ENCODE measurements at places on chromosomes 1 and 21.
A peak's percentile ranks its signal among the peaks of the same experiment; 100 is the strongest.

DNA sequence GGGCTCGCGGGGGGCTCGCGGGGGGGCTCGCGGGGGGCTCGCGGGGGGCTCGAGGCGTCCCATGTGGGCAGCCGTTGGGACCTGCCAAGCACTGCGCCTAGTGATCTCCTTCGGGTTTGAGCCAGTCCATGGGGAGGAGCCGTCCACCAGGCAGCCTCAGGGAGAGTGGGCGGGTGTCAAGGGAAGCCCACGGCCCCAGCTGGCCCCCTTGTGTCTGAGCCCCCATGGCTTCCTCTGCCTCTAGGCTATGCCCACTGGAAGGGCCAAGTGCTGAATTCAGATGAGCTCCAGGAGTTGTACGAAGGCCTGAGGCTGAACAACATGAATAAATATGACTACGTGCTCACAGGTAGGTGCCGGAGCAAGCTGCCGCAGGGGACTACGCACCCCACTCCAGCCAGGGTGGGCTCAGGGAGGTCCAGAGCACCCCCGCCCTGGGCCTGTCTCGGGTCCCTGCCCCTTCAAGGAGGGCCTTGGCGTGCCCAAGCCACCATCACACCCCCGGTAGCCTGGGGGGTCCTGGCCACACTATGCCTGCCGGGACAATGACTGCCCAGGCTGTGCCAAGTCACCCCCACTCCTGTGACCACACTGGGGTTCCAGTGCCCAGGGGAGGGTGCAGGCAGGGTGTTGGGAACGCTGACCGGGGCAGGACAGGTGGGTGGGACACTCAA lies 22.6 kb downstream of the PDXK start:
- DNase-seq, result no peak

DNA sequence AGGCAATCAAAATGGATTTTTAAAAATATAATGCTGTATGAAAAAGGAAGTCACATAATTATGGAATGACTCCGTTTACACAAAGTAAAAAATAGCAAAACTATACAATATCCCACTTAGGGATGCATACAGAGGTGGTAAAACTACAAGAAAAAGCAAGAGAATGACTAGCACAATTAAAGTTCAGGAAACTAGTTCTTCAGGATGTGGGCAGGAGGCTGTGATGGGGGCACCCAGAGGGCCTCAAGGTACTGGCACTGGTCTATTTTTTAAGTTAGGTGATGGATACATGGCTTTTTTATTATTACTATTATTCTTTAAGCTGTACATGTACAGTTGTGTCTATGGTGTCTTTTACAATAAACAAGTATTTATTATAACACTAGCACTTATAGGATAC lies 1.4 kb upstream of the ZC3H12A start:
- DNase-seq, result no peak

- DNase-seq, result peak; percentile 84
Measured at GRCh38 chr1:116504308-116505156, 66.3 kb downstream of the CD58 start.

DNA sequence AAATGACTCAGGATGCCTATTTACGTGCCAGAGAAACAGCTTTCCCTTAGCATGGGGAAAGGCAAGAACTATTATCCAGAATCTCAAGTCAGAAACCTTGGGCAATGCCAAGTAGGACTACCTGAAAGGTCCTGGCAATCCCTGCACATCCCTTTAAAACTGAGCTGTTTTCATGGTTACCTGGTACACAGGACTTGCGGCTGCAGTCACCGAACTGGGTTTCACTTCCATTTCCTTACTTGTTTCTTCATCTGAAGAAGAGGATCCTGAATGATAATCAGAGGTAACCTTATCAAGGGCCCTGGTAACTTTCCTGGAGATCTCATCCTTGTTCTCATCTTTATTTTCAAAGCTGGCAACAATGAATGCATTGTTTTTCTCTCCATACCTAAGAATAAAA lies 14.3 kb downstream of the BTG3 start:
- DNase-seq, result no peak

DNA sequence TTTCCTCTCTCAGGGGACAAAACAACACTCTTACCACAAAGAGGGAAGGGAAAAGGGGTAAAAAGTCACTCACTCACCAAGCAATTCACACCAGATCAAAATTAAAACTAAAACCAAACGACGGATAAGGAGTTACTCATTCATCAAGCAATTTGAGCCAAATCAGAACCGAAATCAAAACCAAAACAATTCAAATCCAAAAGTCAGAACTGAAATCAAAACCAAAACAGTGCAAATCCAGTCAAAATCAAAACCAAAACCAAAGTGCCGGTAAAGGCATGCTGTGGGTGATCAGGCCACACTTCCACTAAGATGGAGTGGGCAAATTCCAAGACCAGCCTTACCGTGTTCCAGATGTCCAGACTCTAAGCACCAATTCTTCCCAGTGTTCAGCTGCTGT lies 717.9 kb downstream of the AMY1C start:
- DNase-seq, result no peak

DNA sequence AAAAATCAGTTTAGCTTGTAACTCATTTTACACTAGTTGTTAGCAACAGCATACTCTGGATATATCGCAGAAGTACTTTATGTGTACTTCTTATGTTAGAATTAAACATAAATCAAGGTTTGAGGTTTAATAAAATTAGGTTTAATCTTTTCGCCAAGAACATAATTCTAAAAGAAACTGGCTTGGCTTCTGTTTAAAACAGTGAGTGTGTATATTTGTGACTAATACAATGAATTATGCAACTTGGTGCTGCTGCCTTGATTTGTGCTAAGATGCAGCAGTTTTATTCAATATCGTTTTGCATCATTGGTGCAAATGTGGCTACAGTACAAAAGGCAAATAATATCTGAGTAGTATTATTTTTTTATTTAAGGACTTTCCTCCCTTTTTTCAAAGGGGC lies 44.8 kb downstream of the USP25 start:
- peak; percentile 69 for DNase-seq

DNA sequence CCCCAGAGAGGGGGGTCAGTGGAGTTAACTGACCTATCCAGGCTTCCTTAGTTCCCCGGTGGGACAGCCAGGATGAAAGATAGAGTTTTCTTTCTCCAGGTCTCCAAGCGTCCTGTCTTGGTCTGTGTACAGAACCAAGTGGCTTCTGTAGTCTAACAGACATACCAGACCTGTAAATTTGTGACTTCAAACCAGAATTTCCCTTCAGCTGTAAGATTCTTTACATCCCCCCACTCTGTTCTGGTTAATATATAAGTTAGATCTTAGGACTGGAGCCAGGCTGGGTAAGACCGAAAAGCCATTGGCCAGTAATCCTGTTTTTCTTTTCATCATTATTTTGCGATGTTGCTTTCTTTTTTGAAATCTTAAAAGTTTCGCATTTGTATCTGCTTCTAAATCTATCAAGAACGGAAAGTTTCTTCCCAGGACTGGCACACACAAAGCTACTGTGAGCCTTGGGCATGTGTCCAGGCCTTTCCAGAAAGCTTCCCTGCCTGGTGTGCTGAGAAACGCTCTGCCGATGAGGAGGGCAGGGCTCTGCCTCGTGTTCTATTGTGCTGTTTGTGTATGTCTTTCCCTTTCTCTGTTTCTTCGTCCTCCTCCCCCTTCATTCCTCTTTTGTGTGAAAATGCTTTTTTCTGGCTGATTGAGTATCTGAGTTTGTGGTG lies 72.3 kb downstream of the RGL1 start:
- peak; percentile 57 for DNase-seq

DNA sequence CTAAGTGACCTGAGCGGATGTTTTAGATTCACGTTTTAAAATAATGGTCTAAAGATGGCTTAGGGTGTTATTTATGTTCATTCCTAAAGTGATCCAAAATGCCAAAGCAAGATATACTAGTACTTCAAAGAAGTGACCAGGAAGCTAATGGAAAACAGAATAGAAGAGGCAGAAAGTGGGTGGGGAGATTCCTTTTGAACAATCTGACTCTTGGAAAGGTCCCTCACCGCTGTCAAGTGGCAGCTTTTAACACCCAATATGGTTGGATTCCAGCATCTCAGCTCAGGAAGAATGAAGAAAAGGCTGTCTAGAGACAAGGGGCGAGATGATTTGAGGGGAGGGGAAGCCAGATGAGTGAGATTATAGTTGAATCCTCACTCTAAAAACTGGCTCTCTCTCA lies 90.3 kb downstream of the SCMH1 start:
- DNase-seq, result peak; percentile 23

- no peak for DNase-seq
Measured at GRCh38 chr1:22075718-22076117, 23.2 kb downstream of the CDC42 start.

DNA sequence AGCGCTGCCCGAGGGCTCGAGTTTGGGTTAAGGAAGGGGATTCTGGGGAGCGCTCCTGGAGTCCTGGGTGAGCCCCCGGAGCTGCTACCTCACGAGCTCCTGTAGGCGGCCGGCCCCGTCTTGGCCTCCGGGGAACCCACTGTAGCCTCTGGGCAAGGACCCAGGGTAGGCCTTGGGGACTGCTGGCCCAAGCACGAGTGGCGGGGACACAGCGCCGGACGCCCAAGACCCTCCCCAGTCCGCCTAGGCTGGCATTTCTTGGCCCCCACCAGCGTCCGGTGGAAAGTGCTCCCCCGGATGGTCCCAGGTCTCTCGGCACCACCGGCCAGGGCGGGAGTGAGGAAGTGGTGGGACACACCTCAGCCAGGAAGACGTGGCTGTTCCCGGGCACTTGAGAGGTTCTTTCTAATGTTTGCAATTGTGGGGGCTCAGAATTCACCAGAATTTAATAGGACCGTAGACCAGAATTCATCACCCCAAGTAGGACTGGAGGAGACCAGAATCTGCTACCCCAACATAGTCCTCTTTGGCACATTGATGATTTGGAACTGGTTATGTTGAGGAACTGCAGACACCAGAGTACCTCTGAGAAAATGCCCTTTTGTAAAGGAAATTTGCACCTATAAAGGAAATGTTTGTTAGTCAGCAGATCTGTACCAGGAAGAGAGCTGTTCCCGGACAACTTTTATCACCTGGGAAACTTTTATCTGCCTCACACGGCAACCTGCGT lies 622 bp upstream of the TMPRSS2 start:
- no peak for DNase-seq

DNA sequence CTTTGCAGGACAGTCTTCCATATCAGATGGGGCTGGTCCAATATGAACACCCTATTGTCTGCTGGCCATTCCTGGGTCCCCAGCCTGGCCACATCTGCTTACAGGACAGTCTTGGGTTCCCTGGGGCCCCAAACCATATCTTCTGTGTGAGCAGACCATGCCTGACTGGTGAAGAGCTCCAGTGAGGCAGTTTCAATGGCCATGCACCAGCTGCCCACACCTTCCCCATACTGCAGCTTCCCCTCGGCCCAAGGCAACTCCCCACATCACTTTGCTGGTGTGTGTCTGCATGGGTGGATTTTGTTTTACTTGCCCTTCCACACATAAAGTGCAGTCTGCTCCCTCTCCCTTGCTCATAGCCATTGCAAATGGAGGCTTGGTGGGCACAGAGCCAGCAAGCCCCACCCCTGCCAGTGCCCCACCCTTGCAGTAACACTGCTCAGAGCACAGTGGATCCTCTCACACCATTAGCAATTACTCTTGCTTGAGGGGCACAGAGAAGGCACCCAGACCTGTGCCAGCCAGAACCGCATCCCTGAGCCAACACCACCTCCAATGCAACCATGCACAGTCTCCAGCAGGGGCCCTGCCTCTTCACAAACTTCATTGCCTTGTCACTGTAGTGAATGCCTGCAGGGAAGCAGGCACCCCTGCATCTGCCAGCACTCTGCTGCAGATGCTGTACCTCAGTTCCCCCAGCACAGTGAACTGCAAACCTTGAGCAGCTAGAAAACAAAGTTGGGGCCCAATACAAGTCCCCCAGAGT lies 474.5 kb upstream of the BEND5 start:
- no peak for DNase-seq

DNA sequence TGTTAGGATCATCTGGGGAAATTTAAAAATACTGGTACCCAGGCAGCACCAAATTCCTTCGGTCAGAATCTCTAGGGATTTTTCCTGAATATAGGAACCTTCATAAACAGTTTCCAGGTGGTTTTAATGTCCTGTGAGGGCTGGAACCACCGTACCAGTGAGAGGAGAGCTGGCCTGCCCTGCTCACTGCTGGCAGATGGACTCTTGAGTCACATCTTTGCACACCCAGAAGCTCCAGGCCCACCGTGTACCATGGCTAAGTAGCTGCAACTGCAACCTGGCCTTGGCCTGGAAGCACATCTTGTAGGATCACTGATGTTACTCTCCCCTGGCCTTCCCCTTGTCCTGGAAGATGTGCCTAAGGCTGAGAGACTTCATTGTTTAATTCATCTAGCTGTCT lies 181.5 kb downstream of the DISC1 start:
- no peak for DNase-seq

DNA sequence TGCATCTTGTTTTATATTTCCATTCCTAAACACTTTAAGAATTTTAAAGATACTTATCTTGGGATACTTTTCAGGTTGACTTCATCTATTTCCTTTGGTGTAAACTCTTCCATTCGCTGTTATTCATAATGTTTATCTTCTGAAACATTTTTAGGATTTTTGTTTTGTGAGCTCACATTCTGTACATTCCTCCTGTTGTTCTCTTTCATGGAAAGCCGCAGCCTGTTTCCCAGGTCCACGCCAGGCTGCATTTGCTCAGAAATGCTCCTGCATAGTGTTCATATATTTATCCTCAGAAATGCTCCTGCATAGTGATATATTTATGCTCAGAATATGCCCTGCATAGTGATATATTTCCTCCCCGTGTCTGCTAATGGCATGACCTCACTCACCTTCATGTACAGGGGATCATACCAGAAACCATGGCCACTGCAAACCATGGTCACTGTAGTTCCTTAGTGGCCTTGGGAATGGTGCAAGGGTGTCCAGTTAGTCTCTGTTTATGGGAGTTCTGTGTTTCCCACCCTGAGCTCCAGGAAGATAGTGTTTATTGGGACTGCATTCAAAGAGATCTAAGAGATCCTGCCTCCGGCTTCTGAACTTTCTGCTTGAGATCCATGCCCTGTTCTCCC lies 153.9 kb upstream of the GREM2 start:
- DNase-seq, result peak; percentile 75

DNA sequence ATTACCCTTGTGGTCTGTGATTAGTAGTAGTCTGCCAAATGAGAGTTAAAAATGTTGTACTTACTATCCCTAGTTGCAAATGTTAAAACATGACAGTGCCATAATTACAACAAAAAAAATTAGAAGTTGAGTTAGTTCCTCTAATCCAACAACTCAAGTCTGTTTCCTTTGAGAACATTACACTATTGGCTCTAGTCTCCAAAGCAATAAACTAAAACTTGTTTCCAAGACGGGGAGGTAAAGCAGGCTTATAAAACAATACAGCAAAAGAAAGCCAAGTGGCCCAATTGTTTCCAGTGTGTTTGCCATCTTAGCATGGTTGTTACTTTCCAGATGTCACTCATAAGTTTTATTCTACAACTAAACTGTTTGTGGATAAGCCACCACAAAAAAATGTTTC lies 11.6 kb downstream of the KYAT3 start:
- no peak for DNase-seq

- no peak for DNase-seq
Measured at GRCh38 chr1:229229721-229230139, 41.2 kb upstream of the RAB4A start.

- DNase-seq, result peak; percentile 96
Measured at GRCh38 chr1:159000625-159001024, 9.1 kb upstream of the IFI16 start.

GRCh38 chr1:201185123-201185453 lies 5.5 kb upstream of the IGFN1 start:
- DNase-seq, result no peak
